ENCODE measurements at places on chromosomes 7 and 10.

- no peak for DNase-seq
These were observed 28.2 kb downstream of the COL26A1 start for GRCh38 chr7:101390901-101391301.

- no peak for DNase-seq
These were observed 24.7 kb upstream of the YAE1 start for GRCh38 chr7:39541511-39541910.

- DNase-seq: no peak
These were observed 8.8 kb downstream of the TM9SF3 start for GRCh38 chr10:96578022-96578421.

DNA sequence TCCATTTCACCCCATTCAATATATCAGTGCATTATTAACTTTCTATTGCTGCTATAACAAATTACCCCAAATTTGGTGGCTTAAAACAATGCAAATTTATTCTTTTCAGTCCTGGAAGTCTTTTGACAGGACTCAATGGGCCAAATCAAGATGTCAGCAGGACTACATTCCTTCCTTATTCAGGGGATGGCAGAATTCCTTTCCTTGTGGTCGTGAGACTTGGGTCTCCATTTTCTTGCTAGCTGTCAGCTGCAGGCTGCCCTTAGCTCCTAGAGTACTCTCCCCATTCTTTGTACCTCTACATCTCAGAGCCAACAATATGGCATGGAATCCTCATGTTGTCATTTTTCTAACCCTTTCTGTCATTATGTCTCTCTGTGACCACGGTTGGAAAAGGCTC lies 310.6 kb downstream of the HDAC9 start:
- no peak for DNase-seq

DNA sequence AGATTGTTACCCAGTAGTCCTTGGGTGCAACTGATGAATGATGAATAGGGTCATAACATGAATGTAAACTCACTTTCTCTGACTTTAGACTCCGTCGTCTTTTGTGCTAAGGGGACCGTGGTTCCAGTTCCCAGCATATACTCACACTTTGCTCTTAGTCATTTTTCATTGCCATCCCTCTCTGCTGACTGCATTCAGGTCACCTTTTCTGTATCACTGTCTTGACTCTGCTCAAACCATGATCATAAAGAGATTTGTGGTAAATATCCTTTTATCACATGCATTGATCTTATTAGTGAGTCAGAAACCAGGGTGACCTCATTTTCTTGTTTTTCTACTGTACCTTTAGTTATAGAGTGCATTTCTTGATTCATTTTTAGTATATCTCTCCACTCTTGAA lies 141.1 kb upstream of the AGR3 start:
- no peak for DNase-seq

GRCh38 chr7:124059375-124059774 lies 26.5 kb upstream of the TMEM229A start:
- no peak for DNase-seq

- DNase-seq: no peak
These were observed 337.2 kb upstream of the LRGUK start for GRCh38 chr7:133789974-133790373.

DNA sequence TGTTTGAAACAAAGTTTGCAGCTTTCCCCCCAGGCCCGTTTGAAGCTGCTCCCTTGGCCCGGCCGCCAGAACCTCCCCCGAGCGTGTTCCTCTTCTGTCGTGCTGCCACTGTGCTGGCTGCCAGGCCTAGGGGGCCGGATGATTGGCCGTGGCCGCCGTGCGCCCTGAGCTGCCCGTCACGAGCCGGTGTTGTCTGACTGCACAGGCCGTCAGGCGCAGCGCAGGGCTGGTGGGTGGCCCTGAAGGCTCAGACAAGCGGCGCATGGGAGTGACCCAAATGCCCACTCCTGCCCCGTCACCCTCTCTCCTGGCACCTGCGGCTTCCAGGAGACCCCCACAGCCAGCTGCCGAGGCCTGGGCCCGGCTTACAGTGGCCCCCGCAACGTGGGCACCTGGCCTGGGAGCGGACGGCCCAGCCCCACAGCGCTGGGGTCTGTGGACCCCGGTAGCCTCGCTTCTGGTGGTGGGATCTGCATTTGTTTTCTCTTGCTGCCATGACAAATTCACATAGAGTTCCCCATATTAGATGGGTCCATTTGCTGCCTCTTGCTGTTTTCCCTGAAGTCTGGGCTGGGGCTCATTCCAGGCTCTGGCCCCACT lies 13.1 kb downstream of the JAKMIP3 start:
- DNase-seq: no peak

DNA sequence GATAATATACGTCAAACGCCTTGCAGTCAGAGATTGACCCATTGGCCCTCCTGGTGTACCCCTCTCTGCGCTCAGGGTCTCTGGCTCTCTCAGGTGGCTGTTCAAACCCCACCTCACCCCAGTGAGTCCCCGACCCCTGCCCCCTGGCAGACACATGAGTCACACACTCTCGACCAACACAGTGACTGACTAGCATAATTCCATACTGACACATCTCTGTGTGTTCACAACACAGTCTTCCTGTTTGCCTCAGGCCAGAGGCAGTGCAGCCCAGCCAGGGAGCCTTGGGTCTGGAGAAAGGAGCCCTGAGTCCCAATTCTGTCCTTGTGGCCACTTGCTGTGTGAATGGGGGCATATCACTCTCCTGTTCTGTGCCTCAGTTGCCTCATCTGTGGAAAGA lies 40.1 kb downstream of the PALD1 start:
- DNase-seq: no peak
